Left lobe of liver (tissue), 2 donors: ENCODE measurements at places on chromosomes 7 and 10.

DNA sequence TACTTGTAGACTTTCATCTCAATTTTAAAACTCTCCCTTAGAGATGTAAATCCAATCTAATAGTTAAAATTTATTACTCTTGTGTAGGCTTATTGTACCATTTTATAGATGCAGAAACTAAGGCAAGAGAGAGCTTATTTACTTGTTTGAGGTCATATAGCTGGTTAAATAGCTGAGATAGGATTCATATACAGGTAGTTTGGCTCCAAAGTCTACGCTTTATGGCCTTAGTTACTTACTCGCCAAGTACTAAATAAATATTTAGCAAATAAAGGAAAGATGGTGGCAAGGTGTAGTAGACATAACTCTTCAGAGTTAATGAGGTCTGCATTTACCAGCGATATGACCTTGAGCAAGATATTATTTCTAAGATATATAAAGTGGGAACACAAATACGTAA is 86.8 kb downstream of the HBP1 start:
- DNase-seq: no peak

- DNase-seq: no peak
These were observed 334.7 kb downstream of the INHBA start for GRCh38 chr7:41367967-41368882.

- DNase-seq: no peak
These were observed 1033.4 kb downstream of the SORCS3 start for GRCh38 chr10:105674448-105674847.

GRCh38 chr7:20329389-20330238 is 1.1 kb upstream of the ITGB8 start:
- no peak for DNase-seq

DNA sequence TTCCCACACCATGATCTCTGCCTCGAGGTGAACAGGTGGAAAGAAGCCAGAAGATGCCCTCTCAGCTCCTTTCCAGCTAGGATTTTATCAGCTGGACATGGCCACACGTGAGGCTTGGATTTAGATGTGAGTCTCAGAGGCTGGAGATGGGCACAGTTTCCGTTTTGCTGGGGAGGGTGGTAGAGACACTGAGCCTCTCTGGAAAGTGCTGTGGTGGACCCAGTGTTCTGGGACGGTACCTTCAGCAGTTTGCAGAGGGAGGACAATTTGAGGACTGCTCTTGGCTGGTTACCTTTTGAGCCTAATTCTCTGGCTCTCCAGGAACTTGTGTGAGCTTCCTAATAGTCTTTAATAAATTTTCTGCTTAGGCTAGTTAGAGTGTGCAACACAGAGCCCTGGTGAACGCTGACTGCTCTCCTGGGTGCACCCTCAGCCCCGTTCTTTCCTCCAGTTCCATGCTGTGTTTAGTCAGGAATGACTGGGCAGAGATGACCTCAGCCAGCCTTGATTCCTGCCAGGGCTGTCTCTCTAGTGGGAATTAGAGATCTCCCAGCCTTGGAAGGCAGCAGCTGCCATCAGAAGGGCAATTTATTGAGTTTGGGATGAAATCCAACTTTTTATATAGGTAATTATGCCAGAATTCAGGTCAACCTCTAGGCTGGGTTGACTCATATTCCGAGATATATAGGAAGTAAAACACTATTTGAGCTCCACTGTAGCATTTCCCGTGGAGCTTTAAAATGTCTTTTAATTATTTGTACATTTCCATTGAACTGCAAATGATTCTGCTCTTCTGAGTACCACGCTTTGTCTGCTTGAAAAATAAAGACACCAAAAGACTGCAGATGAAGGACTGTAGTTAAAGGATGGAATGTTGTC is 103.9 kb downstream of the GATA3 start:
- no peak for DNase-seq

- no peak for DNase-seq
These were observed 40.2 kb downstream of the CYCS start for GRCh38 chr7:25084821-25085220.
